GM23248 (cell line): ENCODE measurements at places on chromosomes 4 and X. TPM values are rescaled to one million over a fixed set of nuclear protein-coding genes. Genes with fewer than 3 reads are reported as not detected.

CFAP299 gene
- total RNA-seq = 1.1 TPM in 1 of 2 replicates, not detected in the other

GPR50 gene
- not detected in 2 replicates for total RNA-seq

EXOC1L gene
- total RNA-seq = not detected in 2 replicates

FAM9C gene
- not detected in 2 replicates for total RNA-seq

- peak; percentile 94 for DNase-seq
These were observed 53.1 kb upstream of the HGFAC start for GRCh38 chr4:3388471-3389232.

DNA sequence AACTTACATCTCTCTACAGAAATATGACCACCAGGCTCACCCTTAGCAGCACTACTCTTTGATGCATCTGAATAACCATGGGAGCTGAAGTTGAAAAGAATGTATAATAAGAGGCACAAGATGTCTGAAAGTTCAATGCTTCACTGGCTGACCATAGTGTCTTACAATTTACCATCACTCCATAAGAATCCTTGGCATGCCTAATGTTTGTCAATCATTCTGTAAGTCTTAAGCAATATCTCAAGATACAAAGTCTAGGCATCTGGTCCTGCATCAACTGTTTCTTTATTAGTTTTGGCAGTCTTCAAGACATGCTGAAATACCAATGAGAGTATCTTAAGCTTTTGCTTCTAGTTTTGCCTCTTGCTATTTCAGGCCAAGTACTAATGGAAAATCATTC is 755.5 kb downstream of the STIM2 start:
- DNase-seq = no peak

DNA sequence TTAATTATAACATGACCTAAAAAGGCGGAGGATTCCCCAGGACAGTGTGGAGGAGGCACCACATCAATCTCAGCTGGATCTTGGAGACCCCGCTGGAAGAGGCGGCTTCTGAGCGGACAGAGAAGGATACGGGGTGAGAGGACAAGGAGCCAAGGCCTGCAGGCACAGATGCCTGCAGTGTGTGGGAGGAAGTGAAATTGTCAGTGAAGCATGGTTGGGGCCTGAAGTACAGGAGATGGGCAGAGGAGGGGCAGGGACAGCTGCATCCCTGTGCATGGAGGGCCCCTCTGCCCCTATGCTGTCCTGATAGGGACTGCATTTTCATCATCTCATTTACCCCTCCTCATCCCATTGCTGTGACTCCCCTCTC is 1.7 kb upstream of the SLC2A9 start:
- no peak for DNase-seq

DNA sequence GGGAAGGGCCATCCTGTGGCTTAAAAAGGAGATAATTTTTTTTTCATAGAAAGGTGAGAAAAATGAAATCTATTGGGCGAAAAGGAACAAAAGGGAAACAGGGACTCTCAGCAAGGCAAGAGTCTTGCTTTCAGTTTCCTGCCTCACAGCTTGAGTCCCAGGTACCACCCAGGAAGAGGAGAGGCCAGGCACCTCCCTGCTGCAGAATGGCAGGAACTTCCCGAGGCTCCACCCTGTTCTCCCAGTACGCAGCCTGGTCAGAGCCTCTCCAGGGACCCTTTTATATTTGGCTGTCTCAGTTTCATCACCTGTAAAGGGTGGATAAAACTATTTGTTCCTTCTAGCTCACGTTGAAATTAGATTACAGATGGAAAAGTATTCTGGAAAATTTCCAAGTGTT is 33.8 kb downstream of the UCHL1 start:
- DNase-seq = no peak

- DNase-seq = peak; percentile 90
These were observed 19.1 kb downstream of the SLAIN2 start for GRCh38 chr4:48360285-48361011.

DNA sequence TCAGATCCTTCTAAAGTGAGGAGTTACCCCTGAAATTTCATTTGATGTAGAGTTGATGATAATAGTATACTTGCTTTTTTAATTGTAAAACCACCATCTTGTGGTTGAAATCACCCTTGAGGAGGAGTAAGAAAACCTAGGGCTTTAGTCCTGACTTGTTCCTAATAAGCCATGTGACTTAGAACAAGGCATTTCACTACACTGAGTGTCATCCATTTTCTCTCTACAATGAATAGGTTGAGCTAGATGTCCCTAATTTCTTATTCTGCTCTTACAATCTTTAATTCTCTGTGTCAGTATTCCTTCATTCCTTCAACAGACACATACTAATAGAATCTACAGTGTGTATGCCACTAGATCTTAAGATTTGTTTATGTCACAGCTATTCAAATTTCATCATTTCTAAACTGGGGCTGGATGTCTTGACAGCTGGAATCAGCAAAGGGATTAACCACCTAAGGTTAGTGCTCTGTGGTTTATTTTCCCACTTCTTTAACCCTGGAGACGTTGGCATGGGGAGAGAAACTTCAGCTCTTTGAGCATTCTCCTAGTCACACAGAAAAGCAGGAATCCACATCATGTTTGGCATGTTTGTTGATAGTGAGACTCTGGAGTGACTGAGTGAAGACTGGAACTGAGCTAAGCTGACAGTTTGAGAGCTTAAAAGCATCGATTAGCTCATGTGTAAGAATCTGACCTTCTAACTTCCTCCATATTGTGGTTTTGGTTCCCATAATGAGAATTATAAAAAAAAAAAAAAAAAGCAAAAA is 246.3 kb downstream of the NDST4 start:
- DNase-seq = no peak

- DNase-seq = no peak
These were observed 343.8 kb upstream of the CLNK start for GRCh38 chr4:11028334-11028733.
